ENCODE measurements at places on chromosomes 5 and 9. TPM values are rescaled to one million over a fixed set of nuclear protein-coding genes. Genes with fewer than 3 reads are reported as not detected.

DNA sequence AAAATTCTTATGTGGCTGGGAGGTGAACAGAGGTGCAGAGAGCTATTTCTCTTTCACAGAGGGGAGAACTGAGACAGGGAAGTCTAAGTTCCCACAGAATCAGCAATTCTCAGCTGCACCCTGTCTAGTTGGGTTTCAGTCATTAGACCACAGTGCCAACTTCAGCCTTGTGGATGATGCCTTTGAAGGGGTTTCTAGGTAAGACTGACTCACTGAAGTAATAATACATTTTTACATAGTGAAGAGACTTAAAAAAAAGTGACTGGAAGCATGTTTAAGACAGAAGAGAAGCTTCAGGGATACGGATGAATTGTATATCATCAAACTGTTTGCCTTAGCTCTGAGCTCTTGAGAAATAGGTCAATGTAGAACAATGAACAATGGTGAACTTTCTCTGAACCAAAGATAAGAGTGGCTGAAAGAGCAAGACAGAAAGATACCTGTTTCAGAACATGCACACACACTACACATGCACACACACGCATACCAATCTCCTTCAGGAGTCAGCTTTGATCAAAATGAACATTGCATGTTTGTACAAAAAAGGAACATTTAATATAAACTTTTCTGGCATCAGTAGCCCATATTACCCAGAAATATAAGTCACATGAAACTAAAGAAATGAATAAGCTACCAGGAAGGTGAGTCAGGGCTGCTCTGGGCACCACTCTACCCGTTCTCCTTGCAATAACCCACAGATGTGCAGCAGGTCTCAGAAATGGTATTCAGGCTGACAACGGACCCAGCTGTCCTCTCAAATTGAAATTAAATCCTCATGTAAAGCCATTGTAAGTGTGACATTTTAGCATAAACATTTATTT is 12.6 kb upstream of the FYB1 start:
- no peak for ATAC-seq

DNA sequence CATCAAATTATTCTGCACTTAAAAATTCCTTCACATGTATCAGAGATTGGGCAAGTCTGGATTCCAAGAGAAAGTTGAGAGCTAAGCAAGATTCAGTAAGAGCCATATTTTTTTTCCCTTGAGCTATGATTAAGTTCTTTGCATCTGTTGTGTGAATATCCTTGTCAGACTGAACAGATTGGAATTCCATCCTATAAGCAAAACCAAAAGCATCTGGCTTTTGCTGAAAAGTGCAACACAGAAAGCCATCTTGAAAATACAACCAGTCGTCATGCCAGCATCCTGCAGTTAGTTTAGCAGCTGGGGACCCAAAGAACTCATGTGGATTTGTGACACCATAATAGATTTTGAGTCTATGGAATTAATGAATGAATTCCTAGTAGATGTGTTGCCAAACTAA is 316.9 kb downstream of the MTRR start:
- no peak for ATAC-seq

- no peak for ATAC-seq
These were observed 275.3 kb downstream of the TLE4 start for GRCh38 chr9:79847074-79847473.

GRCh38 chr9:16598316-16598715 is 272.2 kb downstream of the BNC2 start:
- no peak for ATAC-seq

- no peak for ATAC-seq
These were observed 3.5 kb upstream of the PLAA start for GRCh38 chr9:26950521-26950920.

DNA sequence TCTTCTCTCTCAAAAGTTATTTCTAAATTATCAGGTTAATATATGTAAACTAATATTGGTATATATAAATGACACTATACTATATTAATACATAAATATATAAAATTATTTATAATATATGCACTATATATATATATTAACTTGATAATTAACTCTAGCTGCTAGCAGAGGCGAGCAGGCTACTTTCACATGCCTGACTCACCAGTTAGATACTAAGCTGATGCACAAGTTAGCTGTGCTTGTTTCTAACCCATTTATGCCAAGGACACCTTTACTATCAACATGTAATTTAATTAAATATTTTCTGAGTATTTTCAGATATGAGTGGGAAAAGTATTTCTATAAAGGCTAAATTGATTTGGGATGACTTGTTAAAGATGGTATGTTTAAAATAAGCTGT is 70.1 kb downstream of the TRIO start:
- no peak for ATAC-seq

DNA sequence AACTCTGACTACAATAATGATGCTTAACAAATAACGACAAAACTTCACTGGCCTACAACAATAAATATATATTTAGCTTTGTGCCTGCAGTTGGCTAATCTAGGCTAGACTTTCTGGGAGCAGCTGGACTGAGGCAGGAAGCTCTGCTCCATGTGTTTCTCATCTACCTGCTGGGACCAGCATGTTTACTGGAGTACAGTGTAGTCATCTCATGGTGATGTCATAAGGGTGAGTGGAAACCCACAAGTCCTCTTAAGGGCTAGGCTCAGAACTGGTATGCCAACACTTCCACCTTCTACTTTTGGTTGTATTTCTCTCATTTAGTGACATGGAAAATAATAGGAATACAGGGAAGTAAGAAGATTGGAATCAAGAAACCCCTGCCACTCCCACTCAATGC is 85.7 kb upstream of the NIPBL start:
- no peak for ATAC-seq

The C5orf52 gene
- total RNA-seq = not detected

The GKAP1 gene
- 17.1 TPM for total RNA-seq
